Activated naive CD8-positive, alpha-beta T cell treated with anti-CD3 and anti-CD28 coated beads, Interleukin-2, amount 10 ng/mL, durations not matched to agents 7 days and 5 days (primary cell): ENCODE measurements at places on chromosomes 11 and 22.

DNA sequence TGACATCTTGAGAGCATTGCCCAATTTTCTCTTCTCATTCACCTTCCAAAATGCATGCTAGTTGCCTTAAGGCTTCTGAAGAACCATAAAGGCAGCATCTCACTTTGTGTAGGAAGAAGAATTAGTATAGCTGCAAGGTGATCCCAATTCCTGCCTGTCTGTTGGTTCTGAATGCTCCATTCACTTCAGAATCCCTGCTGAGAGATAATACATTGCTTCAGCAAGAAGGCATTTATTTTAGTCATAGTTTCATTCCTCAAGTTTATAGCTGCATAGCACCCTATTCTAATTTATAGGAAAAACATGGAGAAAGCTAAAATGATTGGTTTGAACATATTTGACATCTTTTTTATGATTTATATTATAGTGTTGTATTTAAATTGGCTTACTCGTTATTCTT, 181.3 kb downstream of the METTL15 start:
- DNase-seq = no peak

GRCh38 chr11:113201054-113201818, 113.1 kb upstream of the TTC12 start:
- no peak for DNase-seq

- no peak for DNase-seq
Observed at GRCh38 chr11:74642912-74643311, 50.5 kb downstream of the POLD3 start.

DNA sequence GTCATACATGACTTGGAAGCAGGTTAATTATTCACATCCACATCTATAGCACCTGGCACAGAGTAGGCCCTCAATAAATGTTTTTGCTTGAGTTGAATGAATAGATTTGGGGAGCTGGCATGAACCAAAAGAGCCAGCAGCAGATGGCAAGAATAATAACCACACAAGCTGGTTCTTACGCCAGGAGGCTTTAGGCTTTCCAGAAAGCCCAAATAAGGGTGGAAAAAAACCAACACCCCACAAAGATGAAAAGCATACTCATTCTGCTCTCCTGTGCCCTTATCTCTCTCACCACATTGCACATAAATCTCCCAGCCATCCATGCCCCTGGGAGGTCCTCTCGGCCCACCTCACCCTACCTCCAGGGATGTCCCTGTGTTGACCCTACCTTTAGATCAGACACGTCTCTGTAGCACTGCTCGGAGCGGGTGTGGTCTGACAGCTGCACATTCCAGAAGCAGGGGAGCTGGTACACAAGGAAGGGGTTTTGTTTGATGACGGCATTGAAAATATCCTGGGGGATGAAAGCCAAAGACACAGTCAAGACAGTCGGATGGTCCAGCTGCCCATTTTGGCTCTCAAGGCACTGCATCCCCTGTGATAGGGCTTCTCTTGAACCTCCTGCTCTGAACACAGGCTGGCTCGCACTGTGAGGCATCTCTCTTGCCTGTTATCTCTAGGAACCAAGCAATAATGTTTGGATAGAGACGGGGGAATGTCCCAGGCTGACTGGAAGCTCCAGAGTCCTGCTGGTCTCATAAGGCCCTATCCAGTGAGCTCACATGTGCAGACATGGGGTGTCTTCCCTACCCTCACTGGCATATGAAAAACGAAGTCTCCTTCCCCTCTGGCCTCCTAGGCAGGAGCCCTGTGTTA, 323.6 kb upstream of the SYN3 start:
- no peak for DNase-seq

- DNase-seq = no peak
Observed at GRCh38 chr11:128779036-128779435, 85.2 kb downstream of the FLI1 start.

GRCh38 chr22:47612311-47612910, 850.0 kb downstream of the TBC1D22A start:
- no peak for DNase-seq

DNA sequence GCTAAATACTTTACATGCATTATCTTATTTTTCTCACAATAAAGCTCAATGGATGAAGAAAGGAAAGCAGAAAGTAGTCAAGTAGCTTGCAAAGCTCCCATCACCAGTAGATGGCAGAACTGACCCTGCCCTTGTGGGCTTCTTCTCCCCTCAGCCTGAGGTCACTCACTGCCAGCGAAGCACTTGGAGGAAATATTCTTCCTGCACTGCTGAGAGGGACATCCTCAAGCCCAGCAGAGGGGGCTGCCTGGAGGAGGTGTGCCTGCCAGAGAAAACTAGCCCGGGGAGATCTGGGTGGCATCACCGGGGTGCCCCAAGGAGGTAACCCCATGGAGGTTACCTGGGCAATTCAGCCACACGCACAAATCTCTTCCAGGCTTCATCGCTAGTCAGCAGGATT, 6.6 kb downstream of the APOL4 start:
- peak; percentile 47 for DNase-seq

- no peak for DNase-seq
Observed at GRCh38 chr11:61670626-61671025, 9.6 kb upstream of the DAGLA start.

DNA sequence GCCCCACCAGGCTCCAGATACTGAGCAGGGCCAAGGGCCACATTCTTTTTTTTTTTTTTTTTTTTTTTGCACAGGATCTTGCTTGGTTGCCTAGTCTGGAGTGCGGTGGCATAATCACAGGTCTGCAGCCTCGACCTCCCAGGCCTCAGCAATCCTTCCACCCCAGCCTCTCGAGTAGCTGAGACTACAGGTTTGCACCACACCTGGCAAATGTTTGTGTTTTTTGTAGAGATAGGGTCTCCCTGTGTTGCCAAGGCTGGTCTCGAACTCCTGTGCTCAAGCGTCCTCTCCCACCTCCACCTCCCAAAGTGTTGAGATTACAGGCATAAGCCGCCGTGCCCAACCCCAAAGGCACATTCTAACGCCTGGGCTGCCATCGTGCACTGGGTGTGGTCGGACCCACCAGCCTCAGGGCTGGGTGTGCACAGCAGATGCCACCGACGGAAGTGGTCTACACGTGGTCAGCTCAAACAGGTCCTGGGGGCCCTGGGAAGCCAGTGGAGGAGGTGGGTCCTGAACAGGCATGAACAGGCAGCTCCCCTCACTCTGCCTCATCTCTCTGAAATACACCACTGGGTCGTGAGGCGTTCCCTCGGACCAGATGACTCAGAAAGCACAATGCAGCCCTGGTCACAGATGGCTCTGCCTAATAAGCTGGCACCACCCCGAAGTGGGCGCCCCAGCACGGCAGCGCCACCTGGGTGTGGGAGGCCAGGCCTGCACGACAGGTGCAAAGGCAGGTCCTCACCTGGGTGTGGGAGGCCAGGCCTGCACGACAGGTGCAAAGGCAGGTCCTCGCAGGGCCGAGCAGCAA, 5.1 kb upstream of the B4GALNT4 start:
- DNase-seq = peak; percentile 61

GRCh38 chr11:41878095-41878494, 418.6 kb upstream of the LRRC4C start:
- no peak for DNase-seq
